ENCODE measurements at places on chromosomes 12 and 14.

- no peak for DNase-seq
Observed at GRCh38 chr14:61433169-61433568, 111.8 kb downstream of the PRKCH start.

DNA sequence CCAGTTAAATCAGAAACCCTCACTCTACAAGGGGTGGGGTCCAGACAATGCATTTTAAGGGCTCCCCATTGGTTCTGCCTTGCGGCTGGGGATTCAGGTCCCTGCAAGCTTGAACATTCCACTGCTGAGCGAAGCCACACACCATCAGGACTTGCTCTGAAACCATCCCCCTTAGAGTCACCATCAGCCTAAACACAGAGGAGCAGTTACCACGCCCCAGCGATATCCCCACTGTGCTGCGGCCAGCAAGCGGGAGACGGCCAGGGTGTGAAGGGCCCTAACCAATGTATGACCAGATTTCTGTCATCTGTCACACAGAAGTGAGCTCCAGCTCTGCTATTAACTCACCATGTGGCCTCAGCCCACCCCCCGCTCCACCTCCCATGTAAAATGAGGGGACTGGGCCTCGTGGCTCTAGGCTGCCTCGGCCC lies 29.7 kb downstream of the CCDC88C start:
- no peak for DNase-seq

GRCh38 chr14:25516838-25517237 lies 466.9 kb upstream of the STXBP6 start:
- no peak for DNase-seq

DNA sequence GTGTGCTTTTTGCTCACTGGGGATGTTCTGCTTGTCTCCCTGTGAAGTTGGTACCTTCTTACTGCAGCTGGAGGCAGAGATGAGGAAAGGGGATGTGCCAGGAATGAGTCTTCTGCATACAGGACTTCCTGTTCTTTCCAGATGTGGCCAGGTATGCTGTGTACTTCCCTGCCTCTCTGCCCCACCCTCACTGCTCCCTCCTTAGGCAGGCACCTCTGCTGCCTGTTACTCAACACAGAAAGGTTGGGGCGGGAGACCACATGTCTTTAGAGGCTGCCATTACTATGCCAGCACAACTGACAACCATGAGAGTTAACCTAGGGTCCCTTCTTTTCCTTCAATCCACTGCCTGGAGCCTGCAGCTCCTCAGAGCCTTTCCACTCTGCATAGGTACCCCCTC lies 2.0 kb upstream of the OAS3 start:
- no peak for DNase-seq

GRCh38 chr14:51846631-51847488 lies 13.6 kb upstream of the GNG2 start:
- DNase-seq = peak; percentile 36

- no peak for DNase-seq
Observed at GRCh38 chr14:69491193-69491592, 6.7 kb downstream of the PLEKHD1 start.

DNA sequence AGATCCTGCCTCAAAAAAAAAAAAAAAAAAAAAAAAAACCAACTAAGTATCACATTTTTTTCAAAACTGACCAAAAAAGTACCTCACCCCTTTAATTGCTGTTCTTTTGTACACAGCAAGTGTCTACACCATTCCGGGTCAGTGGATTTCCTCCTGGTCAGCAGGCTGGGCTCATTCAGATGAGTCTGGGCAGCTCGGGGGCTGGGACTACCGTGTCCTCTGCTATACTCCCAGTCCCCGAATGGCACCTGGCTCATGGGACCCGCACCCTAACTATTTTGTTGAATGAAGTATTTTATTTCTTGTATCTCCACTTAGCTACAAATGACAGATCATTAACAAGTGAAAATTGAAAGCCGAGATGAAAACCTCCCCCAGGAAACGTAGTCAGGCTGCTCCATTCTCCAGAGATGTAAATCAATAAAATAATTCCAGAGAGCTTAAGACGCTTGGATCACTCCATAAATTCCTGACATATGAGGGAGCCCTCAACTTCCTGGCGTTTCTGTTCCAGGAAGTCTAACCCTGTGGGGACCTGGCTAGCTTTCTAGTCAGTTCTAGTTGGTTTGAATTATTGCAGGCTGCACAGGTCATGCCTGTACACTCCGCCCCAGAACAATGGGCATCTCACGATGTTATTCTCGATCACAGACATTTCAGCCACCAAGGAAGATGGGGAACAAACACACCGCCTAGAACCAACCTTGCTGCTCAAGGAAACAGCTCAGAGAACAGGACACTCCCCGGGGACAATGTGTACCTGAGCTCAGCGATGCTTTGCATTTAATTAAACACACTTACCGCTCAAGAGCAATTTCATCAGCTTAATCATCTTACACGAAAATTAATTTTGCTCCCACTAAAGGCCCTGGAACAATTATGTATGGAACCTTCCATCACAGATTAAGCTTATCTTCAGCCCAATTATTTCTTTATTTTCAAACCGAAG lies 76.3 kb downstream of the RIMBP2 start:
- DNase-seq = peak; percentile 34

- DNase-seq = no peak
Observed at GRCh38 chr14:85601246-85601645, 71.3 kb downstream of the FLRT2 start.

- no peak for DNase-seq
Observed at GRCh38 chr12:6768990-6769389, 2.8 kb downstream of the PTMS start.

DNA sequence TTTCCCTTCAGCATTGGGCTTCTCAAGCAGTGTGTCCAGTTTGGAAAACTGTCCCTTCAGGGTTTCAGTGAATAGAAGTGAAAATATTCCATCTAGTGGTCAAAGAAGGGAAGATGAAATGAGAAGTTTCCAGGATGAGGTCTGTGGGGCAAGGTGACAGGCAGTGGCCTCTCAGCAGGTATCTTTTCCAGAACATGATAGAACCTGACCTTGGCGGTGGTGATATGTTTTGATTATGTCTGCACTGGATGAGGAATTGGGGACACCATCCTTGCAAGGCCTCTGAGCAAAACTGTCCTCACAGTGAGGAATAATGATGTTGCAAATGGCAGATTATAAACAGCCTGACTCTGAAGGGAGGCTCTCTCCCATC lies 4.7 kb downstream of the GPX2 start:
- no peak for DNase-seq

DNA sequence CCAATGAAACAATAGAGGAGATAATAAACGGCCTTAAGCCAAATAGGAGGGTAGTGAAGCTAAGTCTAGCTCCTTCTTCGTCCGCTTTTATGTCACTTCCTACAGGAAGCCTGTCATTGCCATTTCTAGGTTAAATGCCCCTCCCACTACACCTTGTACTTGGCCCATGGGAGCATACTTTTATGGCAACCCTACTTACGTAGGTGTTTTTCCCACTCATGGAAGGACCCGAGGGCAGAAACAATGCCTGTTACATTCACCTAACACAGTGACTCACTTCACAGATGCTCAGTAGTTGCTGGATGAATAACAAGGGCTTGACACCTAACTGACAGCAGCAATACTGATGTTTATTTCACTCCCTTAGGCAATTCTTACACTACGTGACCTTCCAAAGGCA lies 44.5 kb downstream of the ALKBH1 start:
- no peak for DNase-seq

GRCh38 chr12:45504316-45505010 lies 225.0 kb upstream of the ARID2 start:
- no peak for DNase-seq

GRCh38 chr14:21940887-21941856 lies 267.6 kb upstream of the OR4E1 start:
- DNase-seq = no peak

DNA sequence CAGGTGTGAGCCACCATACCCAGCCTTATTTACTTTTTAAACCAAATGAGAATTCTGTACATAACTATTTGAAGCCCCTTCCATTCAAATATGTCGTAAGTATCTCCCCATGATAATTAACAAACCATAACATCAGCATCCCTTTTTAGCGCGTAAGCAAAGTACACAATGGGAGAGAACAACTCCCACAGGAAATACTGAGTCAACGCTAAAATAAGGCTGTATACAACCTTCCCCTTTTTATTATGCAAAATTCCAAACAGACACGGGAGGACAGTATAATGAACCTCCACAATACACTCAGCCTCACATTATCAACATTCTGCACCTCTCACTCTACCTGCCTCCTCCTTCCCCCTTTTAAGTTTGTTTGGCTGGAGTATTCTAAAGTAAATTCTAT lies 73.5 kb downstream of the CCDC88C start:
- no peak for DNase-seq

DNA sequence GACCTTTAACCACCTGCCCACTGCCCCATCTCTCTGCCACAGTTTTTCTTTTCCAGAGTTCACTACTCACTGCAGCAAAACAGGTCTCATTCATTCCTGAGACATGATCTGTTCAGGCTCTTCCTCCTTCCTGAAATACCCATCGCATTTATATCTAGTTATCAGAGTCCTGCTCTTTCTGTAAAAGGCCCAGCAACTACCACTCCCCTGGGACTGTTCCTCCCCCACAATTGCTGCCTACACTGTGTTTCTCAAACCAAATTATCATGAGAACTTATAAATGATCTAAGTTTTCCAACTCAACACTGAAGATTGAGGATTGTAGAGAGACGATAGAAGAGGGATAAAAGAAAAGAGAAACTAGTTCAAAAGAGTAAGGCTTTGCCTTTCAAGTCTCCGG lies 40.8 kb upstream of the EPS8 start:
- DNase-seq = no peak

DNA sequence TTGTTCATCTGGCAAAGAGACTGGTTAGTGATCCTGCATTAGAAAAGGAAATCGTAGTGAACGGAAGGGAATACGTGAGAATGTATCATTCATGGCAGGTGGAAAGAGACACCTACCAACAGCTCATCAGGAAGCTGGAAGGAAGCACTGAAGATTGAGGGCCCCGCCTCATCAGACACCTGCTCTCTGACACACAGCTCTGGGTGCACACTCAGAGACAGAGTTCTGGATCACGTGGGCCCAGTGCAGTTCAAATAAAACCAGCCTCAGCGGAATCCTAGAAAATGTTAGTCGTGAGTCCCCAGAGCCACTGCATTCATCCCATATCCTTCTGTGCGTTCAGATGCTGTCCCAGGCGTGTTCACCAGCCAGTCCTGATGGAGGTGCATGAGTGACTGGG lies 129.7 kb downstream of the GLT1D1 start:
- DNase-seq = no peak

- no peak for DNase-seq
Observed at GRCh38 chr12:95547522-95548055, 3.7 kb downstream of the USP44 start.

GRCh38 chr12:66813137-66813892 lies 134.4 kb upstream of the GRIP1 start:
- DNase-seq = no peak

- DNase-seq = no peak
Observed at GRCh38 chr14:102249041-102249440, 55.9 kb downstream of the MOK start.

DNA sequence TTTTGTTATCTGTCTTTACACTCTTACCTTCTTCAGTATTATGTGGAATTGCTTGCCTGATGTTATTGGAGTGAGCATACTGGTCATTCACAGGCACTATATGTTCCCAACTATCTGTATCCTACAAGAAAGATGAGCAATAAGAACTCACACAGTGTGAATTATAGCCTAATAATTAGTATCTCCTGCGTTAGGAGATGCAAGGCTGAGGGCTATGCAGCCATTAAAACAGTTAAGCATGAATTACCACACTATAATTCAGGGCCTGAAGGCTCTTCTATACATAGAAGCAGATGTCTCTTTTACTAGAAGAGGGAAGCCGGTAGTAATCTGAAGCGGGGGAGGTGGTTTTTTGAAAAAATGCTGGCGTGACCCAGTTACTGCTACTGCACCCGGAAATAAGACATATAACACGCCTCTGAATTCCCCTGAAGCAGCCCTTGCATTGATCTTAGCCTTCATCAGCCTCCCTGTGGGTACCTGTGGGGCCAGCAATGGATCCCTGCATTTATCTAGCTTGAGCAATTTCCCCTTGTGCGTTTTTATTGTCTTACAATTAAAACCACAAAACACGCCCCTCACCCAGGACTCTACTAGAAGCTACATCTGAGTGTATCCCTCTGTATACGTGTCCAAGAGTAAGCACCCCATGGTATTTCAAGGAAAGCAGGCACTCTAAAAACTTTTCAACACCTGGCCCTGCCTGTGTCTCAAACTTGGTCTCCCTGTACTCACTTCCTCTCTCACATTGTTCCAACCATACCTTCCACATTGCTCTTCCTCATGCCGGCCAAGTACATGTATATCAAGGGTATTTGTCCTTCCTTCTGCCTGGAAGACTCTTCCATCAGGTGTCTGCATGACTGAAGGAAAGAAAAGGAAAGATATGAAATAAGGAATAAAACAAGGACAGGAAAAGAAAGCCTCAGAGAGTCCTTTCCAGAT lies 210.9 kb upstream of the ARID2 start:
- DNase-seq = no peak

DNA sequence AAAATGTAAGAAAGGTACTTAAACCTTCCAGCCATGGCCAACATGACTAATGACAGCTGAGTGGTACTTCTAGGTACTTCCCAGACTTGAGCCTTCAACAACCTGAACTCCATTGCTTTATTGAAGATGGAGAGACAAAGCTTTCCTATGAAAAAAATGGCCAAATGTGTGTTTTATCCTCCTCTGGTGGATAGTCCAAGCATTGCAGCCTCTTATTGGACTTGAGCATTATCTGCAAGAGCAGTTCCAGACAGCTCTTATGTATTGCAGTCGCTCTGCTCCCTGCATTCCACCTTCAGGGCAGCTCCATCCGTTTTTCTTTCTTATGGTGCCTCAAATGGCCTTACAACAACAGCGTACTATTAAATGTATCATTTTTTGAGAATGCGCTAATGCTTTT lies 588.2 kb downstream of the NRXN3 start:
- no peak for DNase-seq

DNA sequence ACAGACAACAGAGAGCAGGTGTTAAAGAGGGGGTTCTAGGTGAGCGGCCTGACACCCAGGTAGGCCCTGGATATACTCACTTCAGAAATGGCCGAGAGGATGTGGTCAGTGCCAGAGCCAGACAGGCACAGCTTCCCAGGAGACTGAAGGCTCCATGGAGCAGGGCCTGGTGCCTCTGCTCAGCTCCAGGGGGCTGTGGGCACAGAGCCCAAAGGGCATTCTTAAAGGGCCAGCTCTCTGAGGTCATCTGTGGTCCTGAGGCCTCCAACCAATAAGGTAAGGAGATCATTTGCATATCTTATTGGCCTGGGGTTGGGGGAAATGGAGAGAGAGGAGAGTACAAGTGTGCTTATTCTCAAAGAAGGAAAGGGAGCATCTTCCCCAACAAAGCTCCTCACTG lies 9.7 kb upstream of the PCK2 start:
- no peak for DNase-seq

GRCh38 chr12:22447223-22447622 lies 97.1 kb downstream of the C2CD5 start:
- no peak for DNase-seq

- no peak for DNase-seq
Observed at GRCh38 chr12:68400226-68400829, 68.2 kb upstream of the MDM1 start.

GRCh38 chr14:100122481-100123223 lies 36.8 kb downstream of the DEGS2 start:
- DNase-seq = no peak

GRCh38 chr12:11827091-11828061 lies 177.9 kb downstream of the ETV6 start:
- no peak for DNase-seq

- DNase-seq = no peak
Observed at GRCh38 chr14:45177076-45177475, 41.3 kb downstream of the FANCM start.

- DNase-seq = no peak
Observed at GRCh38 chr12:98955284-98955683, 310.2 kb downstream of the APAF1 start.

GRCh38 chr14:97390096-97390724 lies 593.0 kb downstream of the VRK1 start:
- no peak for DNase-seq

Data from ascending aorta (tissue), 2 donors.